ENCODE measurements at places on chromosomes 6 and 20.

DNA sequence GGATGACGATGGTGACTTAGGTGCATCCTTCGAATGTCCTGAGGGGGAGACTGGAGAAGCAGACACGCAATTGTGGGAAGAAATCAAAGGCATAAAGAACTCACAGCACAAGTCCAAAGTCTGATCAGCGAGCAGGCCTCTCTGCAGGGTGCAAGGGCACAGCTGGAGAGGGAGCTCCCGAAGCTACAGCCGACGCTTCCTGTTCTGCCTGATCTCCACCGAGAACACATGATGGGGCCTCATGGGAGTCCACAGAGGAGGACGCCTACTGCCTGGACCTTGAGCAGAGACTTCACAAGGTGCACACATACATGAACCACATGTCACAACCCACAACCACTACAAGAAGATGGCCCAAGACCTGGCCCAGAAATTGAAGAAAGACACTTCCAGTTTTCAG, 51.4 kb downstream of the RIN2 start:
- DNase-seq = no peak
- H3K4me1 ChIP-seq = no peaks in the 10 kb centered on the region
- no peak overlapping the region for H3K4me3 ChIP-seq
- H3K36me3 ChIP-seq = no peaks in the 10 kb centered on the region
- no peak overlapping the region for H3K27ac ChIP-seq

DNA sequence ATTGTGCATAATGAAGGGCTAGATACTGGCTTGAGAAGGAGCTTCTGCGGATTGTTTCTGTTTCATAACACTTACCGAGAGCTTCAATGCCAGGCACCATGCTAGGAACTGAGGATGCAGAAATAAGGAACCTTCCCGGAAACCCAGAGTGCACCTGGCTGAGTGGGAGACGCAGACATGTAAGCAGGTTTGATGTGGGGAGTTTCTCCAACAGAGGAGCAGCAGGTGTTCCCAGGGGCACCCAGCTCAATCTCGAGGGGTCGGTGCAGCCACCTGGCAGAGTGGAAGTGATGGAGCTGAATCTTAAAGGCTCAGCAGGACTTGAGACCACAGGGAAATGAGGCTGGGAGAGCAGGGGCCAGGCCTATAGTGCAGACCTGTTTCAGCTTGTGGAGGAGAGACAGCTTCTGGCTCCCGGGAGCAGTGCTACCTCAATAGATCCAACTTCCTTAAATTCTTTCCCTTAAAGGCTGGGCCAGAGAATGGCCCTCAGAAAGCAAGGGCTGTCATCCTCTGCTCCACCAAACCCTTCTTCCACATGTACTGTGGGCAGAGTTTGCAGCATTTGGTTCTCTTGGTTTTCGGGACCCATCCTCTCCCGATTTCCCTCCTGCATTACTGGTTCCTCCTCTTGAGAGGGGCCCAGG, 27.8 kb upstream of the SRC start:
- H3K27ac ChIP-seq = peak overlapping the region; percentile 1
- H3K36me3 ChIP-seq = peaks cover 6% of the 10 kb centered on the region
- DNase-seq = no peak
- H3K4me1 ChIP-seq = peaks cover 6% of the 10 kb centered on the region
- no peaks in the 10 kb centered on the region for H3K27me3 ChIP-seq
- H3K4me3 ChIP-seq = no peak overlapping the region

GRCh38 chr6:129263176-129263575, 380.2 kb downstream of the LAMA2 start:
- H3K4me1 ChIP-seq = no peaks in the 10 kb centered on the region
- H3K36me3 ChIP-seq = no peaks in the 10 kb centered on the region
- H3K27me3 ChIP-seq = no peaks in the 10 kb centered on the region
- no peak overlapping the region for H3K27ac ChIP-seq

DNA sequence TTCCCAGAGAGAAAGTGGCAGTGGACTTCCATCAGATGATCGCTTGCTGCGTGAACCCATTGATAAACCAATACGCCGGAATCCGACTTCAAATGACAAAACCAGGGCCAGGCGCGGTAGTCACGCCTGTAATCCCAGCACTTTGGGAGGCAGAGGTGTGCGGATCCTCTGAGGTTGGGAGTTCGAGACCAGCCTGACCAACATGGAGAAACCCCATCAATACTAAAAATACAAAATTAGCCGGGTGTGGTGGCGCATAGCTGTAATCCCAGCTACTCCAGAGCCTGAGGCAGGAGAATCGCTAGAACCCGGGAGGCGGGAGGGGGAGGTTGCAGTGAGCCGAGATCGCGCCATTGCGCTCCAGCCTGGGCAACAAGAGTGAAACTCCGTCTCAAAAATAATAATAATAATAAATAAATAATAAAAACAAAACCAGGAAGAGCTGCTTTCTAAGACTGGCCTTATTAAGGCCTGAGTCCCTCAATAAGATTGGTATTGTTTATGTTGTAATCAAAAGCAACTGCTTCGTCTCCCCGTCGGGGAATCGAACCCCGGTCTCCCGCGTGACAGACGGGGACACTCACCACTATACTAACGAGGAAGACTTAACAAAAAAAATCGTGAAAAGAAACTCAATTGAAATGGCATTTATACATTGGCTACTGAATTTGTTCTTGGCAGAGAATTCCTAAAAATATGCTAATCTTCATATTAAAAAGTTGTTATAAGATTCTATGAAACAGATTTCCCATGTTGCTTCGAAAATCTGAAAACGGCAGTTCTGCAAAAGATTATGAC, 110.2 kb upstream of the ZNF184 start:
- H3K4me1 ChIP-seq = peaks cover 1% of the 10 kb centered on the region
- no peak for DNase-seq
- H3K27me3 ChIP-seq = no peaks in the 10 kb centered on the region
- H3K27ac ChIP-seq = no peak overlapping the region
- no peak overlapping the region for H3K4me3 ChIP-seq

DNA sequence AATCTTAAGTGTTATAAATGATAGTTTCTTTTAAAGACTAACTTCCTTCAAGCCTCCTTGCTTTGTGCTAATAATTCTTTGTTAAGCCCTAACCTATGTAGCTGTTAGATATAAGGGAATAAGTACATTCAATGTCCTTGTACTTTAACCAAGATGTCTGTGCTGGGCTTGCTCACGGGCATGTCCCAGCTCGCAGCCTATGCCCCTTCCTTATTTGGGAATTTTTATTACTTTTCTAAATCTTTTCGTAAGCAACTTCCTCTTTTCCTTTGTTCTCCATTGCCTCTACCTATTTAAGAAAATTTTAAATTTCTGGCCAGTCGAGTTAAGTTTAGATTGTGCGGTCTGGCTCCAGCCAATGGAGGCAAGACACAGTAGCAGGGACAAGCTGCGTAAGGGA, 26.0 kb upstream of the CDK19 start:
- no peak overlapping the region for H3K27ac ChIP-seq
- H3K4me1 ChIP-seq = peaks cover 2% of the 10 kb centered on the region
- H3K36me3 ChIP-seq = no peaks in the 10 kb centered on the region
- no peak overlapping the region for H3K4me3 ChIP-seq
- no peak for DNase-seq

- H3K27ac ChIP-seq = no peak overlapping the region
- H3K4me1 ChIP-seq = no peaks in the 10 kb centered on the region
- no peaks in the 10 kb centered on the region for H3K27me3 ChIP-seq
- DNase-seq = no peak
- H3K36me3 ChIP-seq = peaks cover 6% of the 10 kb centered on the region
Observed at GRCh38 chr6:30542404-30542725, 13.9 kb downstream of the GNL1 start.

- H3K27ac ChIP-seq = no peak overlapping the region
- H3K4me1 ChIP-seq = peaks cover 2% of the 10 kb centered on the region
- peaks cover 99% of the 10 kb centered on the region for H3K36me3 ChIP-seq
- H3K27me3 ChIP-seq = no peaks in the 10 kb centered on the region
- H3K4me3 ChIP-seq = no peak overlapping the region
Observed at GRCh38 chr6:158772851-158773371, 46.3 kb downstream of the EZR start.

GRCh38 chr6:25180630-25181349, 98.4 kb upstream of the CARMIL1 start:
- H3K4me3 ChIP-seq = no peak overlapping the region
- no peaks in the 10 kb centered on the region for H3K36me3 ChIP-seq
- H3K27ac ChIP-seq = no peak overlapping the region
- H3K4me1 ChIP-seq = no peaks in the 10 kb centered on the region
- no peaks in the 10 kb centered on the region for H3K27me3 ChIP-seq

DNA sequence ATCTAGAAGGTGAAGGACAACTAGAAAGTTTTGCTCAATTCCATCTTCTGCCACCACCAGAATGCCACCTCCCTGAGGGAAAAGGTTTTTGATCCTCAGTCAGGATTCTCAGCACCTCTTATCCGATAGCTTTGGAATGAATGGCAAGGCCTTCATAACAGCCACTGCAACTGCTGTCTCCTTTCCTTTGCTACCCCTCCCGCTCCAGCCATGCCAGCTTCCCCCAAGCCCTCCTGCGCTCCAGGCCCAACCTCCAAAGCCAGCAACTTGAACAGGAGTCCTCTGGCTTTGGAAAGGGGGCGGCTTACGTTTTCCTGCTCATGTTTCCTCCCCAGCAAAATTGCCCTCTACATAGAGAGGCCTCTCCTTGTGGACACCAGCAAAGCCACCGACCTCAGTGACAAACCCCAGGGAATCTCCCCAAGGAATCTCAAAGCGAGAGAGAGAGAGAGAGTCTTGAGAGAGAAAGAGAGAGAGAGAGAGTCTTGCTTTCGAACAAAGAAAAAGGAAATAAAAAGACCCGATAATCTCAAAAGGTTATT, 420 bp upstream of the BTN2A1 start:
- no peaks in the 10 kb centered on the region for H3K27me3 ChIP-seq
- peak overlapping the region; percentile 71 for H3K4me3 ChIP-seq
- peaks cover 4% of the 10 kb centered on the region for H3K4me1 ChIP-seq
- H3K27ac ChIP-seq = no peak overlapping the region
- H3K36me3 ChIP-seq = peaks cover 34% of the 10 kb centered on the region

- DNase-seq = no peak
- no peak overlapping the region for H3K27ac ChIP-seq
- peaks cover 15% of the 10 kb centered on the region for H3K4me1 ChIP-seq
- no peak overlapping the region for H3K4me3 ChIP-seq
- no peaks in the 10 kb centered on the region for H3K27me3 ChIP-seq
- H3K36me3 ChIP-seq = no peaks in the 10 kb centered on the region
Observed at GRCh38 chr6:154596009-154596408, 85.5 kb upstream of the CNKSR3 start.

- H3K27ac ChIP-seq = no peak overlapping the region
- no peak for DNase-seq
- H3K36me3 ChIP-seq = no peaks in the 10 kb centered on the region
- H3K4me1 ChIP-seq = peaks cover 4% of the 10 kb centered on the region
Observed at GRCh38 chr6:41047745-41048732, 5.0 kb upstream of the APOBEC2 start.

- H3K27me3 ChIP-seq = no peaks in the 10 kb centered on the region
- no peak overlapping the region for H3K4me3 ChIP-seq
- peaks cover 3% of the 10 kb centered on the region for H3K4me1 ChIP-seq
- no peak for DNase-seq
- no peak overlapping the region for H3K27ac ChIP-seq
Observed at GRCh38 chr6:126153661-126154060, 167.3 kb downstream of the TRMT11 start.

DNA sequence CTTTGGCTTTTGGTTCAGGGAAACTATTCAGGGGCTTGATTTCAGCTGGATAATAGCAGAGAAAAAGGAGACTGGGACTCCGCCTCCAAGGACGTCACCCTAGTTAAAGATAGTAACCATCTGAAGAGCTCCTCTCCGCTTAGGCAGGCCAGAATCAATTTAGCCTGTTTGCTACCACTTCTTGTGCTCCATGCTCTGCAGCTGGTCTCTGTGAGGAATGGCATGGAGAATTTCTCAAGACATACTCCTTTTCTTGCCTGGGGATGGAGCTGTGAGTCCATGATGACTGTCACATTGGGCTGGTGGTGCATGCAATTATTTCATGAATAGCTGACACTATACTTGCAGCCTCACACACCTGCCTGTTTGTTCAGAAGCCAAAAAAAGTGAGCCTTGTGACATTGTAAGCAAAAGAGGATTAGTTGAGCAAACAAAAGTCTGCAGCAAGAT, 61.4 kb downstream of the TXLNB start:
- DNase-seq = peak; percentile 40
- H3K4me3 ChIP-seq = no peak overlapping the region
- H3K27me3 ChIP-seq = no peaks in the 10 kb centered on the region
- H3K4me1 ChIP-seq = peaks cover 11% of the 10 kb centered on the region
- H3K27ac ChIP-seq = peak overlapping the region; percentile 27

Data from neuronal stem cell (in vitro differentiated cells).